Esophagus muscularis mucosa (tissue), 4 donors: ENCODE measurements at places on chromosomes 13 and 19.

DNA sequence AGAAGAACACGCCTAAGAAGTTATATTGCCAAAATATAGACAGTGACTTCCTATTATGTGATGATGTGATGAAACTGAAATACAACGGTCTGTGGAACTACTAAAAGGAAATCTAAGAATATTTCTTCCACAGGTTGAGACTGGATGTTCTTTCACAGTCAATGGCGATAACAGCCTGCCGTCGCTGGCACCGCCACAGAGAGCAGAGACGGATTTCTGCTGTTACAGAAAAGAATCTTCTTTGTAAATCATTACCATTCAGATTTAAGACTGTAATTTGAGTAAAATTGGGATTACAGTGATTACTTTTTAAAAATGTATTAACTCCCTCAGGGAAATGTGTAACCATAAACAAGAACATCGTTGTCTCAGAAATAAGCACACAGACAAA is 100.8 kb downstream of the TUBGCP3 start:
- no peaks in the 10 kb centered on the region for H3K27me3 ChIP-seq
- peaks cover 7% of the 10 kb centered on the region for H3K36me3 ChIP-seq
- no peak overlapping the region for H3K27ac ChIP-seq

DNA sequence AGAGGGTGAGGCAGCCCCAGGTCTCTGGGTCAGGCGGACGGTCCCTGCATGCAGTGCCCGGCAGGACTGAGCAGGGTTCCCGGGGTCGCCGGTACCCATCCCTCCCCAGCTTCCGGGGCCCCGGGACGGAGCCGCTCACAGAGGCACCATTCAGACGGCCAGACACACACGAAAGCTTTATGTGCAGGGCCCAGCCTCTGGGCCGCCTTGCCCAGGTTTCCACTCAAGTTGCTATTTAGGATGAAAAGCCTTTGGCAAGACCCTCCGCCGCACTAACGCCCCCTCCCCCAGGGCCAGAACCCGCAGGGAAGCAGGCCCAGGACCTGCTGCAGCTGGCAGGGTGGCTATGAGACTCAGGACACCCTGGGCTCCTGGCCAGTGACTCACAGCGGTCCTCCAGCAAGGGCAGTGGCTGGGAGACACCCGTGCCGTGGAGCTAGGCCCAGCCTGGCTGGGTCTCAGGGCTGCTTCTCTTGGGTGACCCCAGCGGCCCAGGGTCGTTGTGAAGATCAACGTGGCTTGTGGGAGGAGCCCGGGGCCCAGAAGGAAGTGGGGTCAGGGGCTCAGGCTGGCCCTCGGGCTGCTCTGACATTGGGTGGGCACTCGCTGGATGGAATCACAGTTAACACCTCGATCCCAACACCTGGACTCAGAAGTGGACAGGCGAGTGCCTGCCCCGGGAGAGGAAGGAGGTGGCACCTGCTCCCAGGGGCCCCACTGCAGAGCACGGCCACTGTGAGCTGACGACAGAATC is 4.8 kb downstream of the C19orf25 start:
- H3K27me3 ChIP-seq = peaks cover 65% of the 10 kb centered on the region
- peaks cover 76% of the 10 kb centered on the region for H3K4me1 ChIP-seq
- H3K4me3 ChIP-seq = no peak overlapping the region
- no peak overlapping the region for H3K27ac ChIP-seq
- no peak for DNase-seq

DNA sequence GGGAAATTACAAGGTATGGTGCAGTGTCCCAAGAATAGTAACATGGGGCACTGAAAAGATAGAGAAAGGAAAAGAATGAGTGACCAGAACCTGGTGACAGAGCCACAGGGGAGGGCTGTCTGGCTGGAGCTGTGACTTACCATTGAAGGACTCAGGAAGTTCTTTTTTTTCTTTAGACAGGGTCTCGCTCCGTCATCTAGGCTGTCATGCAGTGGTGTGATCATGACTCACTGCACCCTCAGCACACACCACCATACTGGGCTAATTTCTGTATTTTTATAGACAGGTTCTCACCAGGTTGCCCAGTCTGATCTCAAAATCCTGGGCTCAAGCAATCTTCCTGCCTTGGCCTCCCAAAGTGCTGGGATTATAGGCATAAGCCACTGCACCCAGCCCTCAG is 8.8 kb upstream of the CPB2 start:
- DNase-seq = no peak
- no peak overlapping the region for H3K4me3 ChIP-seq
- no peaks in the 10 kb centered on the region for H3K27me3 ChIP-seq
- no peaks in the 10 kb centered on the region for H3K36me3 ChIP-seq

GRCh38 chr19:6465663-6466062 is 1.6 kb downstream of the CRB3 start:
- H3K36me3 ChIP-seq = no peaks in the 10 kb centered on the region
- H3K4me3 ChIP-seq = no peak overlapping the region
- H3K4me1 ChIP-seq = peaks cover 10% of the 10 kb centered on the region
- no peak for DNase-seq
- peaks cover 31% of the 10 kb centered on the region for H3K27me3 ChIP-seq

GRCh38 chr19:28239270-28239669 is 973.7 kb downstream of the UQCRFS1 start:
- H3K36me3 ChIP-seq = no peaks in the 10 kb centered on the region
- no peak for DNase-seq
- H3K4me1 ChIP-seq = no peaks in the 10 kb centered on the region
- H3K4me3 ChIP-seq = no peak overlapping the region
- H3K27ac ChIP-seq = no peak overlapping the region
- no peaks in the 10 kb centered on the region for H3K27me3 ChIP-seq

- no peaks in the 10 kb centered on the region for H3K27me3 ChIP-seq
- peaks cover 13% of the 10 kb centered on the region for H3K4me1 ChIP-seq
- H3K4me3 ChIP-seq = no peak overlapping the region
- H3K36me3 ChIP-seq = no peaks in the 10 kb centered on the region
Measured at GRCh38 chr13:48979892-48980291, 4.2 kb downstream of the FNDC3A start.

GRCh38 chr19:17832443-17833208 is 11.3 kb upstream of the INSL3 start:
- H3K4me3 ChIP-seq = no peak overlapping the region
- no peak overlapping the region for H3K27ac ChIP-seq
- DNase-seq = no peak
- H3K4me1 ChIP-seq = no peaks in the 10 kb centered on the region
- H3K27me3 ChIP-seq = peaks cover 21% of the 10 kb centered on the region
- H3K36me3 ChIP-seq = peaks cover 15% of the 10 kb centered on the region

DNA sequence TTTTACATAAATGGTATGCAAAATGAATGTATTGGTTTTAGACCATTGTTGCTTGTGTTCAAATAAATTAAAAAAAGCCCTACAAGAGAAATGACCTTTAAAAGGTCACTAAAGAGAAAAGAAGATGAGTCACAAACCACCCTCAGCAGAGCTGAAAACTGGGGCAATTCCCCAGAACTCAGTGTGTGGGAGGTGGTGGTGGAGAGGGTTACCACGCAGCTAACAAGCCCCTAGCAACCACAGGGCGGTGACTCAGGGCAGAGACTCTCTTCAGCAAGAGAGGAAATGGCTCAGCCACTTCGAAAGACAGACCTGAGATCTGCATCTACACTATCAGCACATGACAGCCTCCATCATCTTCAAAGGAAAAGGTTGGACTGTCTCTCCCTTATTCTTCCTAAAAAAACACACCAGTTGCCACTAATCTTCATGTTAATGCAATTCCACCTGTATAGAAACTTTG is 29.4 kb upstream of the NDFIP2 start:
- H3K27me3 ChIP-seq = no peaks in the 10 kb centered on the region
- H3K27ac ChIP-seq = no peak overlapping the region
- no peaks in the 10 kb centered on the region for H3K36me3 ChIP-seq
- no peaks in the 10 kb centered on the region for H3K4me1 ChIP-seq

GRCh38 chr19:1248139-1248785 is at the start of gene MIDN:
MIDN (plus strand) TSS chr19:1248583; CDS start chr19:1250297, 1,714 bp downstream.
- DNase-seq = peak; percentile 96
- peaks cover 24% of the 10 kb centered on the region for H3K36me3 ChIP-seq
- H3K4me1 ChIP-seq = peaks cover 50% of the 10 kb centered on the region
- peak within 1 kb of the TSS; percentile 100 for H3K27ac ChIP-seq
- H3K4me3 ChIP-seq = peak within 1 kb of the TSS; percentile 77
- H3K27me3 ChIP-seq = no peaks in the 10 kb centered on the region

DNA sequence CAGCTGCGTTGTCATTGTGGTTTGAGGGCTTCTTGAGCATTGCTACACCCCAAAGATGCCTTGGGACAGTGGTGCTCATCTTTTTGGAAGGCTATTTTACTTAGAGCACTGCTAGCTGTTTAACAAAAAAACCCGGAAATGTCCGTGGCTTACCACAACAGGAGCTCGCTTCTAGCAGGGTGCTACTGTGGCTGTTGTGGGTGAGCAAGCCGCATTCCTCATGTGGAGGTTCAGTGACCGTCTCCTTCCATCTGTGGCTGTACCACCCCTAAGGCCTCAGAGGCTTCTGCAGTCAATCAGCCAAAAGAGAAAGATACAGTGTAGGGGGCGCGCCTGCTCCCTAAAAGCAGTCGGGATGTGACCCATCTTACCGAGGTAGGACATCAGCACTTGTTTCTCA is 1004.2 kb downstream of the UQCRFS1 start:
- no peak for DNase-seq
- H3K4me3 ChIP-seq = no peak overlapping the region

- H3K27me3 ChIP-seq = no peaks in the 10 kb centered on the region
- peaks cover 20% of the 10 kb centered on the region for H3K4me1 ChIP-seq
- peak overlapping the region; percentile 74 for H3K4me3 ChIP-seq
- no peak for DNase-seq
Measured at GRCh38 chr13:97221466-97221865, 667 bp upstream of the MBNL2 start.

DNA sequence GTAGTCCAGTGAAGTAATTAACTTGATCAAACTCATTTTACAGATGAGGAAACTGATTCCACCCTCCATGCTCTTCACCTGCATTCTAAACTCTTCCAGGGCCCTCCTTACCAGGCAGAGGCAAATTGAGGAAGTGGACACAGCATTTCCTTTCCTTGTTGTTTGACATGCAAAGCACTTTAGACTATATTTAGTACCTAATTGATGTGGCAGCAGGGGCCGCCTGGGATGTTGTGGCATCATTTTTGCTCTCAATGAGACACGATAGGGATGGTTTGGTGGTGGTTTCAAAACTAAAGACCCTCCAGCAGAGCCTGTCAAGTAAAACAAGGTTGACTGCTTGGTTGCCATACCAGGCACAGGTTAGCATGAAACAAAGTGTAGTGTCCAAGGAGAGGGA is 7.9 kb downstream of the SIPA1L3 start:
- no peaks in the 10 kb centered on the region for H3K27me3 ChIP-seq
- H3K4me3 ChIP-seq = no peak overlapping the region
- H3K4me1 ChIP-seq = no peaks in the 10 kb centered on the region
- no peak overlapping the region for H3K27ac ChIP-seq
- no peaks in the 10 kb centered on the region for H3K36me3 ChIP-seq
- no peak for DNase-seq

- no peaks in the 10 kb centered on the region for H3K36me3 ChIP-seq
- H3K27me3 ChIP-seq = no peaks in the 10 kb centered on the region
- no peaks in the 10 kb centered on the region for H3K4me1 ChIP-seq
- H3K4me3 ChIP-seq = no peak overlapping the region
- H3K27ac ChIP-seq = no peak overlapping the region
- DNase-seq = no peak
Measured at GRCh38 chr19:55015126-55015525, 22.9 kb downstream of the GP6 start.

DNA sequence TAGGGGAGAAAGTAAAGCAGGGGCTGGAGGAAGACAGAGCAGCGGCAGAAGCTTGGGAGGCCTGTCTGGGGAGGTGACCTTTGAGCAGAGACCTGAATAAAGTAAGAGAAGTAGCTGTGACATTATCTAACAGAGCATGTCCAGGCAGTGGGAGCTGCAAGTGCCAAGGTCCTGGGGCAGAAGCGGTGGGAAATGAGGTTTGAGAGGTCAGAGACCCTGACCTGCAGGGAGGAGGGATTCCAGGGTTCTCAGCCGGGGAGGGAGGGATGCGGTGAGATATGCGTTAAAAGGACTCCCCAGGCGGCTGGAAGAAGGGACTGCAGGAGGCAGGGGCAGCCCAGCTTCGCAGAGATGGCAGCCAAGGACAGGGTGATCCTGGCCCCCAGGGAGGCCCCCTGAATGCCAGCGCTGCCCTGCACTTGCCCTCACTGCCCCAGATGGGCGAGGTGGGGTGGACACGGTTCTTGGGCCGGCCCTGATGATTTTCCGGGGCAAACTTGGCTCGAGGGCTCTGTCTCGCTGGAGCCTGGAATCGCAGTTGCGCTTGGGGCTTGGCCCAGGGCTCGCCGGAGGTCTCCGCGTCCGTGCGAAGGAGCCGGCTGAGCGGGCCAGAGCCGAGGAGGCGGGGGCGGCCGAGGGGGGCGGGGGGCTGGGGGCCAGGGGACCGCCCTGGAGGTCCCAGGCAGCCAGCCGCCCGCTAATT is 3.2 kb downstream of the CRLF1 start:
- DNase-seq = no peak
- H3K27ac ChIP-seq = no peak overlapping the region
- peaks cover 34% of the 10 kb centered on the region for H3K4me1 ChIP-seq
- H3K27me3 ChIP-seq = peaks cover 10% of the 10 kb centered on the region
- no peaks in the 10 kb centered on the region for H3K36me3 ChIP-seq
- peak overlapping the region; percentile 8 for H3K4me3 ChIP-seq

- H3K4me1 ChIP-seq = no peaks in the 10 kb centered on the region
- no peak overlapping the region for H3K27ac ChIP-seq
Measured at GRCh38 chr13:49140910-49141611, 79.1 kb upstream of the MLNR start.

DNA sequence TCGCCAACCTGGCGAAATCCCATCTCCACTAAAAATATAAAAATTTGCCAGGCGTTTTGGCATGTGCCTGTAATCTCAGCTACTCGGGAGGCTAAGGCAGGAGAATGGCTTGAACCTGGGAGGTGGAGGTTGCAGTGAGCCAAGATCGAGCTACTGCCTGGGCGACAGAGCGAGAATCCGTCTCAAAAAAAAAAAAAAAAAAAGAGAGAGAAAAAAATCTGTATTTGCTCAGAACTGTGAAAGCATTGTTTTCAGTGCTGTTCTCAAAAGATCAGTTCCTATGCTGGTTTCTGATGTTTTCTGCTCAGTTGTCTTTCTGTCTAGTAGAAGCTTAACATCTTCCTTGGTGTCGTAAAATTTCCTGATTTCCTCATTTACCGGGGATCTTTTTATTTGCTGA is 2.5 kb downstream of the SF3A2 start:
- peak overlapping the region; percentile 59 for H3K27ac ChIP-seq
- H3K27me3 ChIP-seq = no peaks in the 10 kb centered on the region
- H3K4me3 ChIP-seq = no peak overlapping the region
- H3K36me3 ChIP-seq = peaks cover 13% of the 10 kb centered on the region
- H3K4me1 ChIP-seq = peaks cover 84% of the 10 kb centered on the region
- DNase-seq = no peak
